Hepatocyte (in vitro differentiated cells): ENCODE measurements at places on chromosomes 4 and X. TPM values are rescaled to one million over a fixed set of nuclear protein-coding genes. Genes with fewer than 3 reads are reported as not detected.

CDKN2AIP gene
- total RNA-seq, result 43.6 and 43.7 TPM in 2 replicates

- DNase-seq, result peak; percentile 74
These were observed 770 bp downstream of the SMAD1 start for GRCh38 chr4:145482209-145483037.

GRCh38 chrX:107823042-107823441 lies 2.6 kb upstream of the MID2 start:
- no peak for DNase-seq

GRCh38 chr4:14303856-14304255 lies 676.3 kb upstream of the BOD1L1 start:
- DNase-seq, result no peak

CCDC120 gene
- 5.1 and 7.0 TPM in 2 replicates for total RNA-seq

DNA sequence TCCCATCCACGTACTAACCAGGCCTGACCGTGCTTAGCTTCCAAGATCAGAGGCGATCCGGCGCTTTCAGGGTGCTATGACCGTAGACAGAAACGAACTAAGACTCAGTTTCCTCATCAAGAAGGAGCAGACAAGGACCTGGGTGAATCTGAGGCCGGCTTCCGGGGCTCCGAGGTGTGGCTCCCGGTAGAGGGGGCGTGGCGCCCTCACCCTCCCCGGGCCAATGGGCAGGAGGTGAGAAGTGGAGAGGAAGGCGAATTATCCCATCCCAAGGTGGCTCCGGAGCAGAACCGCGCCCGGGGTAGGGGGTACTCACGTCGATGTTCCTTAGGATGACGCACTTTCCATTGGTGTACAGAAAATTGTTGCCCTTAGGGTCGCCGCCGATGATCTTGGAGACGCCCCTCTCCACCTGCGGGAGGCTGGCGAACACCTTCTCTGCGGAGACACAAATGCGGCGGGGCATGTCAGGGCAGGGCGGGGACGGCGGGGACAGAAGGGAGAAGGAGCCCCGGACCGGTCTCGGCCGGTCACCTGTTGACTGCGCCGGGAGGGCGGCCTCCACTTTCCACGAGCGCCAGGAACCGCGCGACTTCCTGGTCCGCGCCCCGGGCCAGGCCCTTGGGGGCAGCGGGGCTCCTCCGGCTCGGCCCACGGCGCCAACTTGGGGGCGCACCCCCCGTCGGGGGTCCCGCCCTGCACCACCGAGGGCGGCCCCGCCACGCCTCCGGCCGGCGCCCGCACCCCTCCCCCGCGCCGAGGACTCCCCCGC lies 616 bp downstream of the WDR1 start:
- DNase-seq, result peak; percentile 77

DNA sequence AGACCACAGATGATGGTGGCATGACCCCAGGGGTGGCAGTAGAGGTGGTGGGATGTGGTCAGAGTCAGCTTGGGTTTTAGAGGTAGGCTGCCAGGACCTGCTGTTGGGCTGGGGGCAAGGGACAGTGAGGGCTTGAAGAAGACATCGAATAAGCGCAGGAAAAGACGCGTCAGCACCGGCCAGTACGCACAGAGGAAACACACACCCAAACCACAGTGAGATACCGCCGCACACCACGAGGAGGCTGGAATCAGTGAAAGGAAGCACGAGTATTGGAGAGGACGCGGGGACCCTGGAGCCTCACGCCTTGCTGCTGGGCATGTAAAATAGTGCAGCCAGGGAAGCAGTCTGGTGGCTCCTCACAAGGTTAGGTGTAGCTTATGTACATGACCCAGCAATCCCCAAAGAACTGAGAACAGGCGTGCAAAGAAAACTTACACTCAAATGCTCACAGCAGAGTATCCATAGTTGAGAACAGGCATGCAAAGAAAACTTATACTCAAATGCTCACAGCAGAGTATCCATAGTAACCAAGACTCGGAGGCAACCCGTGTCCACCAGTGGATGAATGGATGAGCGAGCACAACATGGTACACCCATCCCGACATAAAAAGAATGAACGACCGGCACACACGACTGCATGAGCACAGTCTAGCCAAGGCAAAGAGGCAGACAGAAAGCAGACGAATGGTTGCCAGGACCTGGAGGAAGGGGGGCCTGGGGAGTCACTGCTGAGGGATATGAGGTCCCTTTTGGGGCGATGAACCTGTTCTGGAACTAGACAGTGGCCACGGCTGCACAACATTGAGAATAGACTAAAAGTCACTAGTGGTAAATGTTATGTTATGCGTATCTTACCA lies 13.3 kb downstream of the PDZD4 start:
- DNase-seq, result no peak

- DNase-seq, result peak; percentile 61
These were observed 230.6 kb downstream of the PCDH7 start for GRCh38 chr4:30950737-30951136.

DNA sequence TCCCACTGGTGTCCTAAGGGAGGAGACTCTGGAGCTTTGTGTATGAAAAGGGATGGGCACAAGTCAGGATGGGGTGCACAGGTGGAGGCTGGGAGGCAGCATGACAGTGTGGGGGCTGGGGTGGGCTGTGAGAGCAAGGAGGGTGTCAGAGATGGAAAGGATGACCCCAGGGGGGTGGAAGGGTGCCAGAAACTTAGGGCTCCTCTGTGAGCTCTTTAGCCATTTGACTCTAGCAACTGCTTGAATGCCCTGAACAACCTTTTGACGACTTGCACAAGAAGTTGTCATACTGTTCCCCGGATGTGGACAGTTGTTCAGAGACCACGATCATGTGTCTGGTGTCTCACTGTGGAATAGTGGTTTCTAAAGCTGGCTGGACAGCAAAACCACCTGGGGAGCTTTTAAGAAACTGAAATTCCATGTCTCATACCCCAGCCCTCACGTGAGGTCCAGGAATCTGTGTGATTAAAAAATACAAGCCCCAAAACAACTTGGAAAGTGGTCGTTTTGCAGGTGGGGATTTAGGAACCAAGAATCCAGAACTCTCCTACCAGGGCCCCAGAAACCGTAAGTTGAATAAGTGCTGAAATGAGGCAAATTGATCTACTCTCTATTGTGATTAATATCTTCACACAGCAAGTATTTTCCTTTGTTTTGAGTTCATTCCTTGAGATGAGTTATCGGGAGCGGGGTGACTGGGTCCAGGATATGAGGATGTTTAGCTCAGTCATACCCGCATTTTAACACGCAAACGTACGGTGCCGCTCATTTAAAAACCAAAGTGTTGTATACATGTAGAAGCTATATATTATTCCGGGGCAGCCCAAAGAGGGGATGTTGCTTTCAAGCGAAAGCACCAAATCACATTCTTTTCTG lies 3.4 kb downstream of the RHOH start:
- no peak for DNase-seq

SSX2 gene
- total RNA-seq, result not detected in 2 replicates

DNA sequence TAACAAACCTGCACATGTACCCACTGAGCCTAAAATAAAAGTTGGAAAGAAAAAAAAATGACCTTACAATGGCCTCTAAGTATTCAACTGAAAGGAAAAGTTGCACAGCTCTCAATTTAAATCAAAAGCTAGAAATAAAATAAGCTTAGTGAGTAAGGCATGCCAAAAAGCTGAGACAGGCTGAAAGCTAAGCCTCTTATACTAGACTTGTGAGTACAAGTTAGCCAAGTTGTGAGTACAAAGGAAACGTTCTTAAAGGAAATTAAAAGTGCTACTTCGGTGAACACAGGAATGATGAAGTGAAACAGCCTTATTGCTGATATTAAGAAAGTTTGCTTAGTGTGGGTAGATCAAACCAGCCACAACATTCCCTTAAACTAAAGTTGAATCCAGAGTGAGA lies 707.9 kb upstream of the PITX2 start:
- no peak for DNase-seq

- no peak for DNase-seq
These were observed 230.1 kb downstream of the HS6ST2 start for GRCh38 chrX:132728296-132728695.

STATH gene
- total RNA-seq, result not detected in 2 replicates

DNA sequence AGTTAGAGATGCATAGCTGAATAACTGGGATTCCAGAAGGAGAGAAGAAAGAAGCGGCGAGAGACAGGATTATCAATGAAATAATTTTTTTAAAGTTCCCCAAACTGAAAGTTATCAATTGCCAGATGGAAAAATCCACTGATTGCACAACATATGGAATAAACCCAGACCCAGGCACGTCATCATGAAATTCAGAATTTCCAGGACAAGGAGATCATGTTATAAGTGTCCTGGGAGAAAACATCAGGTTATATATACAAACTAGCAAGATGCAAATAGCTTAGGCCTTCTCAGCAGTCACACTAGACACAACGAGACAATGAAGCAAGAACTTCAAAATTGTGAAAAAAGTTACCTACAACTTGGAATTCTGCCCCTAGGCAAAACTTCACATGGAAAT lies 200.0 kb downstream of the PALLD start:
- no peak for DNase-seq

DNA sequence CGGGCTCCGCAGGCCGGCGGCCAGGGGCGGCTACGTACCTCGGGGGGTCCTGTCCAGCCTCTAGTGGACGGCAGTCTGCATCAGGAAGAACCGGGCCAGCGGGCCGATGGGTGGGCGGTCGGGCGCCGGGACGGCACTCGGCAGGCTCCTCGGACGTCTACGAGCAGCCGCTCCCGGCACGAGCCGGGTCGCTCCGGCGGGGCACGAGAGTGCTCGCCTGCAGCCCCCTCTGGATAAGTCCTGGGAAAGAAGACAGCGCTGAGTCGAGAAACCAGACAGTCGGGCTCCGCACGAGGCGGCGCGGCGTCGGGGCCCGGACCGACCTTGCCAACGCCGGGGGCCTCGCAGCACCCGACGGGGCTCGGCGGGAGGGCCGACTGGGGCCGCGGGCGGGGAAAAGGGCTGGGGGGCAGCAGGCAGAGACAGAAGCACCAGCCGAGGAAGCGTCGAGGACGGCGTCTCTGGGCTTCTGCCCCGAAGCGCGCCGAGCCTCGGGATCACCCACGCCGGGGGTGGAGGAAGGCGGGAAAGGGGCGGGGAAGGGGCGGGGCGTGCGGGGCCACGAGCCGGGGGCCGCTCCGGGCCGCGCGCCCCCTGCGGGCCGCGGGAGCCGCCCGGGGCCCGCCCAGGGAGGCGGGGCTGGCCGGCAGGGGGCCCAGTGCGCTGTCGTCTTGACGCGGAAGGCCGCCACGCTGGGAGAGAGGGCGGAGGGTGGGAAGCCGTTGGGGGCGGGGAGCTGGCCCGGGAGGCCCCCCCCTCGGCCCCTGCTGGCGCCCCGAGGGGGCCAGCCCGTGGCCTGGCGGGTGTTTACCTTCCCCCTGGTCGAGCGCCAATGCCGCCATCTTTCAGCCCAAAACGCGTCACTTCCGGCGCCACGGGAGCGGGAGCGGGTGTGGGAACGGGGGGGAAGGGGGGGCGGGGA lies 1.9 kb downstream of the KLHL15 start:
- DNase-seq, result peak; percentile 98

DNA sequence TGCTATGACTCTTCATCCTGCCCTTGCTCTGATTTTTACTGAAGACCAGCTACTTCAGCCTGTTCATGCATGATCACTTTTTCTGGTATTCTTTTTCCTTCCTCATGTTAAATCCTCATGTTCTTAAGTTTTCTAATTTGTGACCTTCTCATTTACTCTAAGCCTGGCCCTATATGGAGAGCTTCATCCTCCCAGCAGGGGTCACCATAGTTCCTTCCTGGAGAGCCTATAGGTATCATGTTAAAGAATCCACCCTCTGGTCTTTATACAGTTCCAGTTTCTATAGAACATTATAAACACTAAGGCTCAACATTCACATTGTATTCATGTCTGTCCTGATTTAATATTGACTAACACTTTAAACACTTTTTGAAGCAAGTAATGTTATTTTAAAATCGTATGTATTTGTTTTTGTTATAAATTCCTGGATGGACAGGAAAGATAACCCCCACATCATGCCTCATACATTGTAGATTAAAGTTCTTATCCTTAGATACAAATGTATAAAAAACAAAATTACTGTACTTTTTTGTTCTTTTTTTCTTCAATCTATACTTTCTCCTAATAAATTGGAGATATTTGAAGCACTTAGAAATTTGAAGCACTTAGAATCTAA lies 53.8 kb upstream of the OTUD4 start:
- DNase-seq, result peak; percentile 82

- DNase-seq, result no peak
These were observed 43.6 kb downstream of the CD99L2 start for GRCh38 chrX:150854856-150855255.

- peak; percentile 49 for DNase-seq
These were observed 944 bp downstream of the FUNDC2 start for GRCh38 chrX:155027509-155028066.

GRCh38 chr4:145951931-145952330 lies 13.3 kb upstream of the ZNF827 start:
- no peak for DNase-seq

DNA sequence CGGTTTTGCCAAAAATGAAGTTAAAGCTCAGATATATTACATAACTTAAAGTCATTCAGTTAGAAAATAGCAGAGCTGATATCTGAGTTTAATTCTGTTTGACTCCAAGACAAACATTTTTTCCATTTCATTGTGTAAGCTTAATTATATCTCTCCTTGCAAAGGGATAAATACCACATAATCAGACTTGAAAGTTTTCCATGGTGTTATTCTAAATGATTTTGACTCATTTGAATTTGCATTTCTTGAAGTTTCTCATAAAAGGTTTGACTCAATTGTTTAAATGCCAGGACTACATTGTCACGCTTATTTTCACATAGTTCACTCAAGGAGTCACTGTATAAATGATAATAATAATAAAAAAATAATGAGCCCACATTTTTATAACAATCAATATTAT lies 39.4 kb upstream of the DDX60 start:
- DNase-seq, result no peak

DNA sequence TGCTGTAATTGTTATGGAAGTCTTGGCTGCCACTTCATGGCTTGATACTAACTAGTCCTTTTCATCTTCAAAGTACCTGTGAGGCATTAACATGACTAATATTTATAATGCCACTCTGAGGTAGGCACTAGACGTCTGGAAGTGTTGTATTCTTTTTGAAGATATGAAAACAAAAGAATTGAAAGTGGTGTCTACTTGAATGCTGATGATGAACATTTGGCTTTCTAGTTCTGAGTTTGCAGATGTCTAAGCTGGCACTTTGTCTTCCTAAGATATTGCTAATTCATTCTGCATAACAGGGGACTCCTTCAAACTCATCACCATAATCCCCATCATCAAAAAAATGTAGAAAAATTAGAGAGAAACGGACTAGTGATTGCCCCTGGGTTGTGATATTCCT lies 41.6 kb upstream of the HAND2 start:
- DNase-seq, result no peak

GRCh38 chrX:31099536-31100090 lies 27.8 kb upstream of the FTHL17 start:
- DNase-seq, result no peak

- no peak for DNase-seq
These were observed 221.2 kb upstream of the STK26 start for GRCh38 chrX:131801911-131802310.
